ENCODE measurements at places on chromosomes 3 and 15.

DNA sequence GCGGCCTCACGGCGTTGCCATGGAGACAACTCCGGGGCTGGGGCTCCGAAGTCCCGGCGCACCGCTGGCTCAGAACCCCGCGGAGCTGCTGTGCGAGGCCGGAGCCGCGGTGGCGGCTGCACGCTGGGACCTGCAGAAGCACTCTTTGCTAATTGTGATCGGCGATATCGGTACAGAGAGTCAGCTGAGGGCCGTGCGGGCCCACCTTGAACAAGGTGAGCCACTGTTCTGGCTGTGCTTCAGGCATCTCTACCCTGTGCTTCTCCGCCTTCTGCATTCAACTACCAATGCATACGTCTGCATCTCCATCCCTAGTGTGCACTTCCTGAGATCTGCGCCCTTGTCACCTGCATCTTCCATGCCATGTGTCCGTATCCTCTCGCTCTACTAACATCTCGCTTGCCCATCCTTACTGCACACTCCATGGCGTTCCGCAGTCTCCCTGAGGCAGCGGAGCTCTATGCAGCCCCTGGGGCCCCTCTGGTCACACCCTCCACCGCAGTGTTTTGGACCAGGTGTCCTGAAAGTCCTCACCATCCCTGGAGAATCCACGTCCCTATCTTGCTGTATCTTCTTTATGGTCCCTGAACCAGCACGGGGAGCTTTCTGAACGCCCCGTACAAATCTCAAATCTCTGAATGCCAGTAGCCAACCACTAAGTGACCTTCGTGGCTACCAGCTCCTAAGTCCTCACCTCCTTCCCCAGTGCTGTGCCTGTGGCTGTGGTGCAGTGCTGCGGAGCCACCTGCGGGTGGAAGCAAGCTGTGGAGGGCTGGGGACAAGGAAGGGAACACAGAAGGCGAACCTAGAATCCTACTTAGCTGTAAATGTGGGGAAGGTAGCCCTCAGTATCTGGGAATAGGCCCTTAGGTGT is 6.2 kb upstream of the MAP1A start:
- DNase-seq, result no peak

GRCh38 chr3:143677430-143677829 is 170.8 kb downstream of the SLC9A9 start:
- DNase-seq, result no peak

DNA sequence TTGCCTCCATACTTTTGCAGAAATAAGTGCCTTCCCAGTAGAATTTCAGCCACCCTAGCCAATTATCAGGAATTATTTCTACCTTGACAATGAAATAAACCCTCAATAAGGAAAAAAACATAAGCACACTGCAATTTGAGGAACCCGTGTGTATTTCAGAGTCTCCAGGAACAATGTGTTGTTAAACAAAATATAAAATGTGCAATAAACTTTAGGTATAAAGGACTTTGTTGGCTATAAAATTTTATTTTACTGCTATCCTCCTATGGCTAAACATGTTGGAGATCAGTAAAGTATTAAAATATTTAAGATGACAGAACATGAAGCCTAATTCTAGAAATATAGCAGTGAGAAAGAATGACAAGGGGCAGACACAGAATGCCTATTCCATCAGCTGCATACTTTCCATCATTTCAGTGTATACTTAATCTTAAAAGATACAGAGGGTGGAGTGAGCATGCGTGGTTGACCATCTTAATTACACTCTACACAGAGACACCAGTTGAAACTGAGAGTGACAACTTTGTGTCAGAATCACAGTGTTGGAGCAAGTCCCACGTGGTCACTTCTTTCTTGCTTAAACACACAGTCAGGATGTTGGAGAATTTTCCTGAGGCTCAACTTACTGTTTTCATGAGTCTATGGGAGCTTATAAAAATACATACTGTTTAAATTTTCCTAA is 79.0 kb upstream of the SUCLG2 start:
- no peak for DNase-seq

- DNase-seq, result no peak
These were observed 155.2 kb downstream of the DNAJB8 start for GRCh38 chr3:128311441-128311844.

DNA sequence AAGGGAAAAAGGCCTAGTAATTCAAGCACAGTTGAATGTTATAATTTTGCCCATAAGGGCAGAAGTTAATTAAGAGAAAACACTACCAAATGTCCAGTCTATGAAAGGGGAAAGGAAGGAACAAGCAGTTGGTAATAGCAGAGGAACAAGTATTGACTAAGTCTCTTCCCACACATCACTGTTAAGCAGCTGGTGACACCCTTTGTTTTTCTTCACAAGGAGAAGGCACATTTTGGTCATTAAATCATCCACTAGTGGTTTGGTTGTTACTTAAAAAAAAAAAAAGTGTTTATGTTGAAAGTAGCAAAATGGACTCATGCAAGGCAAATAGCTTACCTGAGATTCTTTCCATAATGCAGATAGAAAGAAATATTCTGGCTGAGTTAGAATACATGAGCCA is 321.4 kb upstream of the NECTIN3 start:
- DNase-seq, result no peak

DNA sequence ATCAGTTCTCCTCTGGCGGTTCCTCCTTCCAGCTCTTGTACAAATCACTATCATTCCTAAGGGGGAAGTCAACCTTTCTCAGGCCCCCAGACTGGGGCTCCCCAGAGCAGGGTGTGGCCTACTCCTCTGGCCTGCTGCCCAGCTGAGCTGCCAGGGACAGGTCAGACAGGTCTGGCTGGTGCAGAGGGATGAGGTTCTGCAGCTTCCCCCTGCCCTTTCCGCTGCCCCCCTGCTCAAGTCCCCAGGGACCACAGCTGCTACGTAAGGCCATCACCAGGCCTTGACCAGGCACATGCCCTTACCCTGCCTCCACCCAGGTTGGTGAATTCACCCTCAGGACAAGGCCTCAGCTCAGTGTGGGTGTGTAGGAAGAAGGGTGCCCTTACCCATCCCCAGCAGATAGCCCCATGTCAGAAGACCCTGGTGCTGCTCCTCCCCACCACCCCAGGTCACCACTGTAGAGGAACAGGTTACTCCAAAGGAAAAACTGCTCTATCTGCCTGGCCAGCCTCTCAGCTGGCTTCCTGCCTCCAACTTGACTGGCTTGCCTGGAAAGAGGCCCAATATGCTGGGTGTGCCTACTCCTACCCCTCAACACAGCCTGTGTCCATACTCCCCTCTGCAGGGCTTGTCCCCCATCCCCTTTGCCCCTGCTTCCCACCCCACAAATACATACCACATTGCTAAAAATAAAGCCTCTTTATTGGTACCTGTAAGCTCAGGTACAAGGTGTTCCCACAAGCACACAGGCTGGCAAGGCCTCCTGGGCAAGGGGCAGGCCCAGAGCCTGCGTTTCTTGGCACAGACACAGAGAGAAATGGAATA is 12.0 kb downstream of the CSRNP1 start:
- DNase-seq, result no peak

- no peak for DNase-seq
These were observed 257.2 kb upstream of the NECTIN3 start for GRCh38 chr3:110814170-110815007.

GRCh38 chr3:41026394-41027177 is 172.7 kb upstream of the CTNNB1 start:
- DNase-seq, result no peak

Data from stimulated activated CD8-positive, alpha-beta memory T cell treated with anti-CD3 and anti-CD28 coated beads, Interleukin-15, amount 100 ng/mL, for 1 hour (primary cell).